ENCODE measurements at places on chromosomes 5 and 9. TPM values are rescaled to one million over a fixed set of nuclear protein-coding genes. Genes with fewer than 3 reads are reported as not detected.

The PCDHA1 gene
- total RNA-seq: not detected

The IQGAP2 gene
- total RNA-seq: 86.5 TPM

The IRX1 gene
- total RNA-seq: not detected

The EGFLAM gene
- total RNA-seq: 0.70 TPM

The RETREG1 gene
- total RNA-seq: 19.4 TPM

The SV2C gene
- total RNA-seq: 0.18 TPM

The KIF3A gene
- 32.2 TPM for total RNA-seq

The IL3 gene
- not detected for total RNA-seq

The GRM6 gene
- total RNA-seq: not detected

The LCN9 gene
- total RNA-seq: not detected

The GRIN3A gene
- total RNA-seq: 0.09 TPM

The PDE6A gene
- total RNA-seq: not detected

GRCh38 chr9:22134390-22134789 lies 125.3 kb upstream of the CDKN2B start:
- no peak for DNase-seq

GRCh38 chr5:32339198-32339597 lies 26.5 kb upstream of the MTMR12 start:
- DNase-seq: no peak

DNA sequence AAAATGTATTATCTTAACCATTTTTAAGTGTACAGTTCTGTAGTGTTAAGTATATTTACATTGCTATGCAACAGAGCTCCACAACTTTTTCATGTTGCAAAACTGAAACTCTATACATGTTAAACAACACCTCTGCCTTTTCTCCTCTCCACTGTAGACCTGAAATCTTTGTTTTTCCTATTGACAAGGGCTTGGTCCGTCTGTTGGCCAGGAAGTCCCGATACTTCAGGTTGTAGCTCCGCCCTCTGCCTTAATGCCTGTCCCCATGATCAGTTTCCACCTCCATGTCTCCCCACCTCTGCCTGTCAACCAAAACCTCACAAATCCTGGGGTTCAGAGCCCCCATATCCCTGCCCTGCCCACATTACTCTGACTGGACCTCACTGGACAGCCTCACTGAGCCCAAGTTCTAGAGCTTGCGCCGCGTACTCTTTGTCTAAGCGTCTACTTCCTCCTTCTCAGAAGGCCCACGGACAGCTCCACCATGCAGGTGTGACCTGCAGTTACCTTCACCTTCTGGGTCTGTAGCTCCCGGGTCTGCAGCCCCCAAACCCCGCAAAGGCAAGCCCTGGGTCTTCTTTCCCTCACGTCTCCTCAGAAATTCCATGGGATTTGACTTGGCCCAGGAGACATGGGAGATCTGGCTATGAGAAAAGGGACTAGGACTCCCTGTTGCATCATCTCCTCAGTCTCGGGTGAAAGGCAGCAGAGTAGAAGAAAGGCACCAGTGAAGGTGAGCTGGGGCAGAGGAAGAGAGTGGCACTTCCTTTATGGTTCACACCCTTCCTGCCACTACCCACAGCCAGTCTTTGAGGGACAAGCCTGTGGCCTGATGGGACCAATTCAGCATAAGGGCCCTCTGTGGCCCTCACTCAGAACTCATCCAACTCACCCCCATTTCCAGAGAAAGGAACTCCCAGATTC lies 8.0 kb downstream of the GLIPR2 start:
- DNase-seq: peak; percentile 67

DNA sequence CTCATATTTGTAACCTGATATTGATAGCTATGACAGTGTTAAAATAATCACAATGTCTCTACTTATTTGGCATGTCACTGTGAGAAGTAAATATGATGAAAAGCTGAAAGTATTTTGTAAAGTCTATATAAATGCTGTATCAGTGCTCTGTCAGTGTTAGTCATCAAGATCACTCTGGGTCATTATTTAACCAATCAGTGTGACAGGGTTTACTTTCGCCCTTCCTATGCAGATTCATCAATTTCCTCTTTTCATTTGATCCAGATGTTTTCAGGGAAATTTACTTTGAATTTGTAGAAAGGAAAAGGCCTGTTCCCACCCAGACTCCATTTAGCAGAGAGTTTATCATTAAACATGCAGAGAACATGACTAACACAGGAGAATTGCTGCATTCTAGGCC lies 9.9 kb upstream of the PCSK5 start:
- no peak for DNase-seq

DNA sequence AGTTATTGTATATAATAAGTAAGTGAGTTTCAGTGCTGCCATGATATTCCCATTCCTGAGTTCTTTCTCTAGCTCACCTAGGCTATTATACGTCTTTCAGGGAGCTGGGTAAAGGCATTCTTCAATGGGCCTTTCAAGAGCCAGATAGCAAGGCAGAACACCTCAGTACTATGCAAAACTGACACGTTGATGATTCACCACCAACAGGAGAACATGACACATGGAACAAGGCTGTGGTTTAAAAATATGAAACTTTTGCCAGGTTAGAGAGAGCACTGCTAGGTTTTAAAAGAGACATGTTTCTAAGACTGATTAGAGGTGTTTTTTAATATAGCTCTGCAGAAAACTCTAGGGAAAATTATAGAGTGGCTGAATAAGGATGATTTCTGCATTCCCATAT lies 95.9 kb downstream of the UGCG start:
- DNase-seq: no peak

DNA sequence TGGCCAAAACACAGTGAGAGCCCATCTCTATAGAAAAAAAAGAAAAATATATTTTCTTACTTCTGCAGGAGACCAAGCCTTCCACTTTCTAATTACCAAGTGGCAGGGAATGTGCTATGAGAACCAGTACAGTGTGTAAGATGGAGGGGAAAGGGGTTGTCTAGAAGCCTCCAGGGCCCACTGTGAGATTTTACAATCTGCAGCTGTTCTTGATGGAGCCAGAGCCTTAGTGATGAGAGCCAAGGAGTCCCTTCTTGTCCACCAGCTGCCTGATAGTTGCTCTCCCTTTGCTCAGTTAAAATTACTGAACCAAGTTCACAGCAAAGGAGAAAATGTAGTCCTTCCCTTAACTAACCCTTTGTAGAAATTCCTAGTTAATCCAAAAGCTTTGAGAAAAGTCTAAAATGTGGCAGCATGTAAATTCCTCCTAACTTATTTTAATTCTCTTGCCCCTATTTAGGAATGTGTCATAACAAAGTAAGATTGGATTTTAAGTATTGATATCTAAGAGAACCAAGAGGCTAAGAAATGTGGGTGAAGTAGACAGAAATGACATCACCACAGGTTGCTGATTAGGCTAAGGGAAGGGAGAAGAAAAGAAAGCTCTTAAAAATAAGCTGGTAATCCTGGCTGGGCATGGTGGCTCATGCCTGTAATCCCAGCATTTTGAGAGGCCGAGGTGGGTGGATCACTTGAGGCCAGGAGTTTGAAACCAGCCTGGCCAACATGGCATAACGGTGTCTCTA lies 19.3 kb downstream of the SRP19 start:
- DNase-seq: no peak

DNA sequence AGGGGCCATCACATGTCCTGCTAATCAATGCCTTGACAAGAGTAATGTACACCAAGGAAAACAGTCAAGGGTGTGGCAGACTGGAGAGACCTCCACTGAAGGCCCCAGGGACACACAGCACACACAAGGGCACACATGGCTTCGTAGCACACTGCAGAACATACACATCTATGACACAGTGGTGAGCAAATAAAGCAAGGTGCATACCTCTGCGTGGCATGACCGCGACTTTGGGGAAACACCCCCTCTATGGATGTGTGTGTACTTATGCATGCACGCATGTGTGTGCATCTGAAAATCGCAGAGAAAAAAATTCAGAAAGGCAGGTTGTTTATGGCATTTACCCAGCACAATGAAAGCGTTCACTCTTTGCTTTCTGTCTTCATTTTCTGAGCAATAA lies 20.5 kb downstream of the SEMA4D start:
- no peak for DNase-seq

GRCh38 chr5:172864747-172865146 lies 30.7 kb downstream of the ERGIC1 start:
- no peak for DNase-seq

DNA sequence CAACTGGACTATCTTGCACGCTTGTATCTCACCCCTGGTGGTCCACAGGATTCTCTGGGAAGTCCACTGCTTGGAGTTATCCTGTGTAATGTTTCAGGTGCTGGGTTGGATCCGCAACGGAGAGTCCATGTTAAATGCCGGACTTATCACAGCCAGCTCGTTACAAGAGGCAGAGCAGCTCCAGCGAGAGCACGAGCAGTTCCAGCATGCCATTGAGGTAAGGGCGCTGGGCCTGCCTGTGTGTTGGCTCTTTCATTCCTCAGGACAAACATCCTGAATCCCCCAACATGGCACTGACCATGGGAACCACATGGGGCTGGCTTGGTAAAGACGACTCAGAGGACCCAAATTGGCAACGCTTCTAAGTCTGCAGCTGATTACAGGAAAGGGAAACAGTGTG lies 214.8 kb upstream of the OTULINL start:
- DNase-seq: no peak

DNA sequence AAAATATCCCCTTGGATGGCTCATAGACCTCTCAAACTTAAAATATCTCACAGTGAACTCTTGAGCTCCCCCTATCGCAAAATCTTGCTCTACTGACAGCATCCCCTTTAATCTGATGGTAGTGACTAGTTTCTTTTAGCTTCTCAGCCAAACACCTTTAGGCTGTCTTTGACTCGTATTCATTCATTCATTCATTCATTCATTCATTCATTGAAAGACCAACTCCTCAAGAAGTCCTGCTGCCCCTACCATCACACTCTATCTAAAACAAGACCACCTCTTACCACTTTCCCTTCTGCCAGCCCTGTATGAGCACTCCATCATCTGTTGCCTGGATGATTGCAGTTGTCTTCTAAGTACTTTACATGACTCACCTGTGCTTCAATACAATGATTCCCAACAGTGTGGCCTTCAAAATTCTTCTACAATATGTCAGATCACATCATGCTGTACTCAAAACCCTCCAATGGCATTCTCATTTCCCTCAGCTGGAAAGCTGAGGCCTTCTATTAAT lies 46.8 kb downstream of the ITGA2 start:
- no peak for DNase-seq

GRCh38 chr5:68446487-68446894 lies 230.9 kb downstream of the PIK3R1 start:
- no peak for DNase-seq

DNA sequence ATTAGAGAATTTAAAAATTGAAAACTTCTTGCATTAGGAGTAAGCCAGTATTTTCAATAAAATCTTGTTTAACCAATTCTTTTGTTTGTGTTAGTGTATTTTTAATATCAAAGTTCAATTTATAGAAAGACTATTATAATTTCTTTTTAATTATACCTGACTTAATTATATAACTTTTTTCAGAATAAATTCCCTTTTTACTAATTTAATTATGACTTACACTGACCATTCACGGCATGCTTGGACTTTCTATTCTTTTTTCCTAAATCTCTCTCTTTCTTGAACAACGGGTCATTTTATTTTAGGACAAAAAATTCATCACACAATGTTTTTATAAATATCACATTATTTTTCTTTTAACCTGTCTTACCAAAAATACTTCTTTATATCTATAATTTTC lies 555.3 kb upstream of the PTGER4 start:
- no peak for DNase-seq

DNA sequence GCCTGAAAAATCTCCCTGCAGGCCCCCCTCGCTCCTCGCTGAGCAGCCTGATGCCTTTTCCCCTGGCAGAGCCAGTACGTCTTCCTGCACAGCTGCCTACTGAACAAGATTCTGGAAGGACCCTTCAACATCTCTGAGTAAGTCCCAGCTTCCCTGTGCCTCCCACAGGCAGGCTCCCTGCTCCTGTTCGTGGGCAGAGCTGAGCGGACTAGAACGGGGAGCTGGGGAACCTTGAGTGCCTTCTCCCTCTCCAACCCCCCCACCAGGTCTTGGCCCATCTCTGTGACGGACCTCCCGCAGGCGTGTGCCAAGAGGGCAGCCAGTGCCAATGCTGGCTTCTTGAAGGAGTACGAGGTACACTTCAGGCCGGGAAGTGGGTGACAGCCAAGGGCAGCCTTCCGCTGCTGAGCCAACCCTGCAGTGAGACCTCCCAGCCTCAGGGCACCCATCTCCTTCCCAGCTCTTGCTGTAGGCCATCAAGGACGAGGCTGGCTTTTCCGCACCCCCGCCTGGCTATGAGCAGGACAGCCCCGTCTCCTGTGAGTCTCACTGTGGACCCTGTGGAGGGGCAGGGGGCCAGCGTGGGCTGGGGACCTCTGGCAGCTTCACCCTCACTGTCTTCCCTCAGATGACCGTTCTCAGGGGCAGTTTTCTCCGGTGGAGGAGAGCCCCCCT lies 21.1 kb upstream of the SPTLC1 start:
- no peak for DNase-seq

DNA sequence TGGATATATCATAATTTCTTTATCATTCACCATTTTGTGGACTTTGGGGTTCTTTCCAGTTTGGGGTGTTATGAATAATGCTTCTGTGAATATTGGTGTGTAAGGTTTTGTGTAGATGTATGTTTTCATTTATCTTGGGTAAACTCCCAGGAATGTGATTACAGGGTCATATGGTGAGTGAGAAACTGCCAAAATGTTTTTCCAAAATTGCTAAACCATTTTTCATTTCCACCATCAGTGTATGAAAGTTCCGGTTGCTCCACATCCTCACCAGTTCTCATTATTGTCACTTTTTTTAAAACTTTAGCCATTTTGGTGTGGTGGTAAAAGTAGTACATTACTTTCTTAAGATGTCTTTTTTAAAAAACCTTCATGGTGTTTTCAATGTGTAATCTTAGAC lies 152.9 kb downstream of the NIPBL start:
- DNase-seq: no peak

GRCh38 chr9:136844761-136845464 lies 2.6 kb downstream of the AJM1 start:
- no peak for DNase-seq

GRCh38 chr5:127746756-127747155 lies 43.6 kb downstream of the CCDC192 start:
- no peak for DNase-seq

GRCh38 chr9:12775679-12776512 lies 1.1 kb downstream of the LURAP1L start:
- DNase-seq: peak; percentile 89

DNA sequence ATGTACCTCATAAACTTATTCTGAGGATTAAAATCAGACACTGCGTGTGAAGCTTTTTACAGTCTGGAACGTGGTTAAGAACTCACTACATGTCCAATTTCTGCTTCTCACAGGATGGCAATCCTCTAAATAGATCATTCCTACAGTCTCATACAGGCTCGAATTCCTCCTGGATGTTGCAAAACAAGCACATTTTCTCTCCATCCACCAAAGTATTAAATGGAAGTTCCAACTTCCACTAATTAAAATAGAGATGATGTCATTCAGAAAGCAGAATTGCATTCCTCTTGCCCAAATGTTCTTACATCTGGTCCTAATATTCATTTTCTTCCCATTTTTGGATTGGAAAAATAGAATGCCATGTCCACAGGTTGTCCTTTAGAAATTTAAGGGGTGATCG lies 145.5 kb upstream of the PCA3 start:
- no peak for DNase-seq

DNA sequence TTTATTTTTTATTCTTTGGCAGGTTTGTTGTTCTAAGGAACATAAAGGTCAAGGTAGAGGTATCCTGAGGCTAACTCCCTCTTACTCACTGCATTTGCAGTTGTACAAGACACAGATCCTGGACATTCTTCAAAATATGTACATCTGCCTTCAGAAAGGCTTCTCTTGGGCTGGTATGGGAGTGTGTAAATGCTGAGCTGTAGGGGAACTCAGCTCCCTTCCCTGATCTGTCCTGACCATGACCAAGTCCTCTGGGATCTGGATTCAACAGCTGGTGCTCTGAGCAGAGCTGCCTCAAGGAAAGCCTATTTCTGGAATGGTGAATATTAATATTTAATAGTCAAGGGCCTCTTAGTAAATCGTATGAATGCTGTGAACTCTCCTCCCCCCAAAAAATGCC lies 117.4 kb downstream of the PRKACG start:
- no peak for DNase-seq

Data from Peyer's patch (tissue), 4 donors.